ENCODE measurements at places on chromosomes 2 and 18.

- no peak for DNase-seq
Observed at GRCh38 chr2:234771980-234772732, 179.7 kb upstream of the SH3BP4 start.

GRCh38 chr2:21396252-21396651 lies 272.5 kb downstream of the TDRD15 start:
- no peak for DNase-seq

DNA sequence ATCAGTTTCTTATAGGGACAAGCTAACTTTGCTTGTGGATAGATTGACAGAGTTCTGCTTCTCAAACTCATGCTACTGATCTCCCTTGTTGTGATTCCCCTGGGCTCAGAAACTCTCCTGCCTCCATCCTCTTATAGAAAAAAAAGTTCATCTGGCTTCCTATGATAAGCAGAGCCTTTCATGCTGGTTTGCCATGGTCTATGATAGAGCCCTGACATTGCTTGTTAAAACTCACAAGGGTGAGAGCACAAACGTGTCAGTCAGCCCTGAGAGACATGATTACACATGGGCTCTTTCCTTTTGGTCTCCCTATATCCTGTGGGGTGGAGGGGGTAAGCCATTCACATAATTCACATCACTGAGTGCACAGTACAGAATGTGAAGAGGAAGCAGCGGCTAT lies 121.8 kb downstream of the TDRD15 start:
- no peak for DNase-seq

DNA sequence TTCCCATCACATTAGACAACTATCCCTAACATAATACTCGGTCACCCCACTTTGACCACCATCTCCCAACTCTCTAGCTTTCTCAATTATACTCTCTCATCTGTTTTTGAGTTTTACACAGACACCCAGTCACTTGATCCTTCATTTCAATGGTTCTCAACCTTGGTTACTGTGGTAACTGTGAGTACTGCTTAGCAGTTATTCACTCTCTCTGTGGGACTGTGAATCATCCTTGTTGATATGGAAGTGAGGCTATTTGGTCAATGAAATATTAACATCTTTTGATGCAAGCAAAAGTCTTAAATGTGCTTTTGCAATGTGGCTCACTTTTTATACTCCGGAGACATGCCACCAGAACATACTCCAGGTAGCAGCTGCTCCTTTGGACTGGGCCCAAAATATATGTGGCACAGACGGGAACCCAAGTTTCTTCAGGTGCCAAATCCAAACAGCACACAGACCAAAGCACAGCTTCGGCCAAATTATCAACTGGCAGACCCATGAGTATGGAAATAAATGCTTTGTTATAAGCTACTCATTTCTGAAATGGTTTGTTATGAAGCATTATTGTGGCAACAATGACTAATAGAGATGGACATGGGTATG lies 75.0 kb upstream of the SLC25A52 start:
- no peak for DNase-seq

DNA sequence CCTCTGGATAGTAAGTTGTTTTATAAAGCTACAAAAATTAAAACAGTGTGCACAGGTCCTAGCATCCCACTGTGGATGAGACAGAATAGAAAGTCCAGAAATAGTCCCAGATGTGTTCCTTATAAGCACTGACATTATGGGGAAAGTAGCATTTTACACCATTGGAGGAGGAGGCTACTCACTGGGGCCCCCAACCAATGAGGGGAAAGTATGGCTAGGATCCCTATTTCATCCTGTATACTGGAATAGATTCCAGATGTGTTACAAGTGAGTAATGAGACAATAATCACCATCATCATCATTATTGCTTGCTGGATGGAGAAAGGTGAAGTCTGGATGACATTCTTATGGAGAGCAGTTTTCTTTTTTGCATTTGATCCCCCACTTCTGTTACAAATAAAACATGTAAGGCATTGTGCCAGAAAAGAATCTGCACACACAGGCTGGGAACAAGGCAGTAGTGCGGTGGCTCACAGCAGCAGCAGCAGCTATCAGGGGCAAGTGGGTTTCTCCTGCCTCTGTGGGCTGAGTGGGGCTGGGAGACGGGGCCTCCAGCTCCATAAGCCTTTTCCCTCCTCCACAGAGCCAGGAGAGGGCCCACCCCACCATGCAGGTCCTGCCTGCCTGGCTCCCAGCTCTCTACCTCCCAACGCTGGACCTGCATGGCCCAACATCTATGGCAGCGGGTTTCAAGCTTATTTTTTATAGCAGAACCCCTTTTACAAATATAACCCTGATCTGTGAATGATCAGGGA lies 5.0 kb downstream of the ARID5A start:
- no peak for DNase-seq

- DNase-seq, result no peak
Observed at GRCh38 chr18:37449618-37450017, 116.0 kb downstream of the CELF4 start.

DNA sequence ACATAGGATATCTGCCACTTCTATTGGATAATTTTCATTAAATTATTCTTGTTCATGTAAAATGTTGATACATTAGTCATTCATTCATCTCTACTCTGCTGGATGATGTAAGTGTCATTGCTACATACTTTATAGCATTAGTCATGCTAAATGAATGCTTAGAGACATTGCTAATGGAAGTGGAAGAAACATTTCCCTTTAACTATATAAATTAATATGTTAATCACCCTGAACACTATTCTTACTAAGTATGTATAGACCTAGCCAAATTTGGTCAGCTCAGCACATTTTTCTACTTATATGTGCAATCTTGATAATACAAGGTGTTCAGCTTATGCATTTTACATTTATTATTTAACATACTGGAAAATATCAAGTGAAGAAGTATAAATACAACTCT lies 160.2 kb downstream of the DPP4 start:
- no peak for DNase-seq

DNA sequence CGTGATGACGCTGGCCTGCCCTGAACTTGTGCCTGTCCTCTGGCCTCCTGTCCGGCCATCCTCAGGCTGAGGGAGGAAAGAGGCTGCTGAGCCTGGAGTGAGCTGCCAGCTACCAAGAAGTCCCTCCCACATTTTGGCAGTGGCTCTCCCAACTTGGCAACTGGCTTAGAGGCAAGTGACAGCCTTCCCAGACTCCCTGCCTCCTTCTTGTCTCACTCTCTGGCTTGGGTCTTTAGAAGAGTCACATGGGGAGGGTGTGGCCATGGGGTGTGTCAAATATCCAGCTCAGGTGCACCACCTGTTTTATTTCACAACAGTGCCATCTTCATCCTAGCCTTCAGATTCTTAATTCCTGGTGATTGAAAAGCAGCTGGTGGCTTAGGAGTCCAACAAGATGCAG lies 222.9 kb downstream of the PRKCE start:
- DNase-seq, result no peak

- no peak for DNase-seq
Observed at GRCh38 chr2:176081376-176081836, 2.4 kb downstream of the EVX2 start.

GRCh38 chr2:5502385-5502784 lies 189.8 kb upstream of the SOX11 start:
- no peak for DNase-seq

- no peak for DNase-seq
Observed at GRCh38 chr2:179106342-179106675, 56.4 kb upstream of the CCDC141 start.

DNA sequence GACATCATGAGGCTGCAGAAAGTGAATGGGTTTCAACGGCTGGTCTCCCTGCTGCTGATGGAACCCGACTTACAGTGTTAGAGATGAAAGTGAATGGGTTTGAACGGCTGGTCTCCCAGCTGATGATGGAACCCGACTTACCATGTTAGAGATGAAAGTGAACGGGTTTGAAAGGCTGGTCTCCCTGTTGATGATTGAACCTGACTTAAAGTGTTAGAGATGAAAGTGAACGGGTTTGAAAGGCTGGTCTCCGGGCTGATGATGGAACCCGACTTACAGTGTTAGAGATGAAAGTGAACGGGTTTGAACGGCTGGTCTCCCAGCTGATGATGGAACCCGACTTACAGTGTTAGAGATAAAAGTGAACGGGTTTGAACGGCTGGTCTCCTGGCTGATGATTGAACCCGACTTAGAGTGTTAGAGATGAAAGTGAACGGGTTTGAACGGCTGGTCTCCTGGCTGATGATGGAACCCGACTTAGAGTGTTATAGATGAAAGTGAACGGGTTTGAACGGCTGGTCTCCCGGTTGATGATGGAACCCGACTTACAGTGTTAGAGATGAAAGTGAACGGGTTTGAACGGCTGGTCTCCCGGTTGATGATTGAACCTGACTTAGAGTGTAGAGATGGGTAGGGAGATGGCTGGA lies 76.1 kb upstream of the ALKAL2 start:
- no peak for DNase-seq

DNA sequence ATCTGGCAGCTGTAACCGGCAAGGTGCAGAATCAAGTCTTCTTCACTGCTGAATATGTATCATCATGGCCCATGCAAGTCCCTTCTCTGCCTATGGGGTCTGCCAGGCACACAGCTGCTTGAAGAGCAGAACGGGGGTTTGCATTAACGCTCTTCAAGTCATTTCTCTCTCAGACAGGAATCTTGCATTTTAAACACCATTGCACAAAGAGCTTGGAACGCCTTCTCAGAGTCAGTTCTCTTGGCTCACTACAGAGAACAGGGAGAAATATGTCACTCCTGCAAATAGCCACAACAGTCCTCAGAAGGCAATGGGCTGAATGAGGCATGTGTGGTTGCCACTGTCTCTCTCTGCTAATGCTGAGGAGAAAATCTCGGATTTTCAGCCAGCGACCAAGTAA lies 2173.5 kb upstream of the PIK3C3 start:
- DNase-seq, result no peak

DNA sequence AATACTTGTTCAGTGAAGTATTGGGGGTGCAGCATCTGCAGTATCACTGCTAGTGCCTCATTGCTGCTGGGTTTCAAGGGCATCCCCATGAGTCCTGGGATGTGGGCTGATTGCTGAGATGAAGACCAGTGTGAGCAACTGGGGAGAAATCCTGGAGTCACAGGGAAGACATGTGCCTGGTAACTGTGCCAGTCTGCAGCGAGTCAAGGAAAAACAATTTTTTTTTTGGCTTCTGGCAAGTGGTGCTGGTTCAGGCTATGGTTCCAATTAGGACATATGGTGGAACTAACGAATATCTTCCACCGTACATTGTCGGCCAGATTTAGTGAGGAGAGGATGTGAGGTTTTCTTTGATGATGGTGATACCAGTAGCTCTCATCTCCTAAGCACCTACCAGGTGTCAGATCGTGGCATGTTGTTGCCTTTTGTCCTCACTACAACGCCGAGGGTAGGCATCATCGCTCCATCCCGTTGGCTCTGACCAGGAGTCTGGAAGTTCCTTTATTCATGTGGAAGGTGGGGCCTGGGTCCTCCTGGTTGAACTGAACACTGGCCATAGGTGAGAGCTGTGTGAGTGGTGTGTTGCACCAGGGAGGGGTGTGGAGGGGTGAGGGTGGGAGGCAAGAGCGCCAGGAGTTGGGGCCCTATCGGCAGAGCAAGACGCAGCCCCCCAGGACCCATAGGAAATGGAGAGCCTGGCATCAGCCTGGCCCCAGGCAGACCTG lies 118.0 kb upstream of the HS6ST1 start:
- no peak for DNase-seq

GRCh38 chr2:224241001-224241400 lies 160.9 kb downstream of the FAM124B start:
- DNase-seq, result no peak

DNA sequence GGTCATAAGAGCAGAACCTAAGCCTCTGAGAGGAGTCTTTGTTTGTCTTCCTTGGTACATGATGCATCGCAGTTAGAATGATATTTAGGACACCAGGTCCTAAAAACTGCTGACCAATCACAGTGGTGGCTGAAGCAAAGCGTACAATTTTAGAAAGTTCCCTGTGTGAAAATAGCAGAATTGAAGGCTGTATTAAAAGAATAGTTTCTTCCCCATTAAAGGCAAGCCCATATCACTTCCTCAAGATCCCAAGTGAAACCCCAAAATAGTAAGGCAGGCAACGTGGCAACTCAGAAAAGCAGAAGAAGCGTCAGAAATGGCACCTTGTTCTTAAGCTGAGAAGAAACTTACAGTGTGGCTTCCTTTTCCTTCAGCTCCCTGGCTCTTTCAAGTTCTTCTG lies 154.8 kb upstream of the PGAP1 start:
- DNase-seq, result no peak

DNA sequence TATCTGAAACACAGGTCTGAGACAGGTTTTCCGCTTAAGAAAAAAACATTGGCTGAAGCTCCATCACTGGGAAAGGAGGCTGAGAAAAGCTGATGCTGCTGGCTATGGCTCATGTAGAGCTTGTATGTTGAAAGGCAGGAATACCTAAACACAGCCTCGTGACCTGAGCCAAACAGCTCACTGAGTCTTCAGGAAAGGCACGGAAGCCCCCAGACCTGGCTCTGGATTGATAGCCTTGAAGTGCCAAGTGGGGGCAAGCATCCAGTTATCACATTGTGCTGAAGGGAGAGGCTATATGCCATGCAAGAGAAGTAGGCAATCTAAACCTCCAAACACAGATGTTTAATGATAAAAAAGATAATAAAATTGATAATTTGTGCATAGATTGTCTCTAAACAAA lies 21.9 kb downstream of the CYTIP start:
- no peak for DNase-seq

GRCh38 chr2:46643493-46643892 lies 164.1 kb downstream of the TMEM247 start:
- no peak for DNase-seq

DNA sequence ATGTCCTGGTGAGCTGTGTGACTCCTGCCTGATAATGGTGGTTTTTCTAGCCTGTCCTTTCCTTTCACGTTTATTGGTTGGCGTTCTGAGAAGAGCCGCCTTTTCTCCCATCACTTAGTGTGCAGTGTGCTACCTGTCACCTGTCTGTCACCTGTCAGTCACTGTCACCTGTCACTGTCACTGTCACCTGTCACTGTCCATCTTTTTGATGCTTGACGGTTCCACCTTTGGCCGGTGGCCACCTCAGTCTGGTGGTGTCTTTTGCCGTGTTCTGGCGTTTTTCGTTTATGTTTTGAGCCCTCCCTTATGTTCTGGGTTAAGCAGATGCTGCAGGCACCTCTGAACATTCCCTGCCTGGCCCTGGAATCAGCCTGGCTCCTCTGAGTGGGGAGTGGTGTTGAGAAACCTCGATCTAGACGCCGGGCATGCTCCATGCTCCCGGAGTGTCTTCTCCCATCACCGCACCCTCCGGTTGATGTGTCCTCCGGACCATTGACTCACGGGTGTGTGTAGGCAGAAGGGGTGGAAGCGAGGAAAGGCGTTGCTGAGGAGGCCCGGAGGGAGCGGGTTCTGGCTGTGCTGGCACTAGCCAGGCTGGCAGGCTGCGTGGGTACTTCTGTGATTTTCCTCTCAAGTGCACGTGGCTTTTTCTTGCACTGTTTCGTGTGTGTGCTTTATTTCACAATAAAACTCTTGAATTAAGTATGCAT lies 20.7 kb downstream of the DTYMK start:
- no peak for DNase-seq

DNA sequence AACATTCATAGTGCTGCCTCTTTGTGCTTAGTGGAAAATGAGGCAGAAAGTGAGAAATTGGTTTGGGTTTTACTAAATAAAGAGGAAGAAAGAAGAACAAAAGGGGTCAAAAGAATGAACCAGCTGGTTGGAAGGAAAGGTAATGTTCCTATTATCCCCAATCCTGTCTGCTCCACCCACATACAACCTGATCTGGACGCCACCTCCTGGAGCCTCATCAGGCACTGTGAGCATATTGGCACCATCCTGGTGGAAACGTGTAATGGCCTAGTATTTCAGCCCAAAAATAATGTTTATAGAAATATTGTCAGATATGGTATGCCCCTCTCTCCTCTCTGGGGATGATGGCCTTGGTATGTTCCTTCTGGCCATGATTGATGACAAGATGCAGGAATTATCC lies 35.6 kb upstream of the ASNSD1 start:
- no peak for DNase-seq
